CD14-positive monocyte (primary cell): ENCODE measurements at places on chromosomes 16 and 17.

DNA sequence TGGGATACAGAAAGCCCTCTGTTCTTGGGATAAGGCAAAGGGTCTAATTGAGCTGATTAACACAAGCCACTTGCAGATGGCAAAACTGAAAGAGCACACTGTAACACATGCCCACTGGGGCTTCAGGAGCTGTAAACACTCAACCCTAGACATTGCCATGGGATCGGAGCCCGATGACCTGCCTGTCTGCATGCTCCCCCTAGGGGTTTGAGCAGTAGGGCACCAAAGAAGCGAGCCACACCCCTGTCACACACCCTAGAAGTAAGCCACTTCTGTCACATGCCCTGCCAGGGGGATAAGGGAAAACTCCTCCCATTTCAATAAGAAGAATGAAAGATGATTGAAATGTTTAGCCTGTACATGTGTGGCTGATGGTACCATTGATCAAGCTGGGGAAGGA is 81.3 kb upstream of the IRX6 start:
- DNase-seq: no peak

GRCh38 chr16:47018223-47018891 is 44.9 kb upstream of the DNAJA2 start:
- DNase-seq: peak; percentile 84

DNA sequence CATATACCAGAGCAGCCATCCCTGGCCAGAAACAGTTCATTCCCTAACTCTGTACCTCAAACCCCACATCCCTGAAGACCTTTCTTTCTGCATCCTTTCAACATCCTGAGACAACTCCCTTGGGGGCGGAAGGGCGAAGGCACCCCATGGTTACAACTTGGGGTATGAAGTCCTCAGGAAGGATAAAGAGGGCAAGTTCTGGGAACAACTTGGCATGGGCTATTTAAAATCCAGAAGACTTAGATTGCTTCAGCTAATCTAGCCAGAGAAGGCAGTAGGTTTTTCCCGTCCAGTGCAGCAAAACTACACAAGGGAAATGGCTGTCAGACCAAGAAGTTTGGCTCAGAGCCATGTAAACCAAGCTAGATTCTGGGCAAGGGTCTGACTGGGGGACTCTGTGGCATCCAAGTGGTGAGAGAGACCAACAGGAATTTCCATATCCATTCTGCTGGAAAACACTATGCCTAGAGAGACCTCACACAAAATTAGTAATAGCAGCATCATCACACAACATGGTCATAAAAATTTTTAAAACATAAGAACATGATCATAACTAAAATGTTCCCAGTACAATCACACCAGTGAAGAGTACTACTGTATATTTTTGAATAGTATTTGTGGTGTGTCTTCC is 113.2 kb downstream of the CDYL2 start:
- DNase-seq: no peak

DNA sequence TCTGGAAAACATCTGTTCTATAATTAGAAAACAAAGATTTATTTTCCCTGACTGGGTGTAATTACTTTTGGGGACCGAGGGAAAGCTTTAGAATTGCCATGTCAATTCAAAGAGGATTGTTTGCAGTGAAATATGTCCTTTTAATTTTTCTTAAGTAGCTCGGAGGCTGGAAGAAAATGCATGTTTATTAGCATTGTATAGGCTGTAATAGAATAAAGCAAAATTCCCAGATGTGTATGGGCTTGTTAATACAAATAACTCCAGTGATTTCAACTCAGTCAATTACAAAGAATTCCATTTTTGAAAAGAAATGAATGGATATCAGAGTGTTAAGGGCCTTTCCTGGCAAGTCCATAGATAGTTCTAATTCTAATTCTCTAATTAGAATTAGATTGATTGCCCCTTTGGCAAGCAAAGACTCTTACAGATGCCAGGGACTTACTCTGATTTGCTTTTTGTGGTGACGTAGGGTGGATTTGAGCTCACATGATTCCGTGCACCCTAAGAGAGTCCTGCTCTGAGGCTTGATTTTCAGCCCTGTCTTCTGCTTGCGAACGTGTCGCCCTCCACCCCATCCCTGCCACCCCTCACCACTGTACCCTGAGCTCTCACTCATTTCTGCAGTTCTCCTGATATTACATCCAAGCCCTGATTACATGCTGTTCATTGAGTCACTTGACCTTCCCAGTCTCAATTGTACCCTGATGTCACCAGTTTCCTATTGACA is 70.0 kb upstream of the FAM20A start:
- DNase-seq: no peak

DNA sequence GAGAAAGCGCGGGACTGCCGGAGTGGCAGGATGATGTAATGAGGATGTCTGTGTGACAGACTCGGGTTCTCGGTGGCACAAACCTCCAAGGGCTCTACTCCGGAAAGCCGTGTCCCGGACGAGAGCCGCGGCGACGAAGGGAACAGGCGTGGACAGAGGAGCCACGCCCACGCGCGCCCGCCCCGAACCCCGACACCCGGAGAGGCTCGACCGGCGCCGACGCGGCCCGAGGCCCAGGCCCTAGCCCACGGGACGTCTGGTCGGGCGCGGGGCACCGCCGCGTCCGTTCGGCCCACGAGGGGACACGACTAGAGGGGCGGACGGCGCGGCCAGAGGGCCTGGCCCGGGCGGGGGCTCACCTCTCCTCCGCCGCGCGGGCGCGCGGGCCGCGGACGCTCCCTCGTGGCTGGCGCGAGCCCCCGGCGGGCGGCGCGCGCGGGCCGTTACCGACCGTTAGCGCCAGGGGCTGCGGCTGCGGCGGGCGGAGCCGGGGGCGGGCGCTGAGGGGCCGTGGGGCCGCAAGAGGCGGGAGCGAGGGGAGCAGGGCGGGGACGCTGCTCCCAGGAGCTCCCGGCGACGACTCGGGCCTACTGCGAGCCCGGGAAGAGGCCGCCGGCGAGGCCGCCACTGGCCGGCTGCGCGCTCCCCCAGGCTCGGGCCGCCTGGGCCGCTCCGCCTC is 2.1 kb upstream of the IRX5 start:
- DNase-seq: peak; percentile 35

GRCh38 chr16:1673424-1674151 is 4.5 kb upstream of the JPT2 start:
- DNase-seq: no peak

GRCh38 chr17:67443931-67444595 is 67.0 kb downstream of the PITPNC1 start:
- DNase-seq: no peak

- DNase-seq: no peak
These were observed 119.0 kb downstream of the MYO1D start for GRCh38 chr17:32757963-32758362.

DNA sequence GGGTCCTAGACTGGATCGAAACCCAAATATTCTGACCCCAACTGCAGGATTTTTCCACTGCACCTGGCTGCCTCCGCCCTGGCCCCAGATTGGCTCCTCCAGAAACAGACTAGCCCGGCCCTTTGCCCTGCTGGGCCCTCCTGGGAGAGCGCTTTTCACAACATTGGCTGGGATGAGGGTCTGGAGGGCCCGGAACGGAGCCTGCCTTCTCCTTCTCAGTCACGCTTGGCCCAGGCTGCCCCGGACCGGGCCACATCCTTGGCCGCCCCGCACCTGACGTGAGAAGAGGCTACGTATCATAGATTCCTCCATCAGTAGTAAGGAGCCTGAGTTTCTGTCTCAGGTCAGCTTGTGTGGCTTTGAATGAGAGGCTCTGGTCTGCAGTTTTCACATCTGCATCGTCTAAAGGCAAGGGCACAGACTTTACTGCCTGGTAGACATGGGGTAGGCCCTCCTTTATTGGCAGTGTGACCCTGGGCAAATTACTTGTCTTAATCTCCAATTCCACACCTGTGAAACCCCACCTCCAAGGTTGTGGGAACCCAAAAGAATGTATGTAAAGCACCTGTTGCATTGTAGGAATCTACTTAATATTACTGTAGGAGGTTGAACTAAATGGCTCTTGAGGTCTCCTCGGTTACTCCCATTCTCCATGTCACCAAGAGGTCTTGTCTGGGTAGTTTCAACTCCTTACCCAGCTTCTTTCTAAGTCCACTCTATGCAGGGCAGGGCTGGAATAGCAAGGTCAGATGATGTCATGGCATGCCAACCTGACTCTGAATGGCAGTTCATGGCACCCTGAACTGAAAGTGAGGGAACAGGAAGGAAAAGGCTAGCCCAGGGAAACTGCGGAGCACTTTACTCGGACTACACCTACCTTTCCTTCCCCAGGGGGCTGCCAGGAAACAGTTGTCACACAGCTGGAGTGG is 661 bp downstream of the LRRC3C start:
- DNase-seq: no peak

DNA sequence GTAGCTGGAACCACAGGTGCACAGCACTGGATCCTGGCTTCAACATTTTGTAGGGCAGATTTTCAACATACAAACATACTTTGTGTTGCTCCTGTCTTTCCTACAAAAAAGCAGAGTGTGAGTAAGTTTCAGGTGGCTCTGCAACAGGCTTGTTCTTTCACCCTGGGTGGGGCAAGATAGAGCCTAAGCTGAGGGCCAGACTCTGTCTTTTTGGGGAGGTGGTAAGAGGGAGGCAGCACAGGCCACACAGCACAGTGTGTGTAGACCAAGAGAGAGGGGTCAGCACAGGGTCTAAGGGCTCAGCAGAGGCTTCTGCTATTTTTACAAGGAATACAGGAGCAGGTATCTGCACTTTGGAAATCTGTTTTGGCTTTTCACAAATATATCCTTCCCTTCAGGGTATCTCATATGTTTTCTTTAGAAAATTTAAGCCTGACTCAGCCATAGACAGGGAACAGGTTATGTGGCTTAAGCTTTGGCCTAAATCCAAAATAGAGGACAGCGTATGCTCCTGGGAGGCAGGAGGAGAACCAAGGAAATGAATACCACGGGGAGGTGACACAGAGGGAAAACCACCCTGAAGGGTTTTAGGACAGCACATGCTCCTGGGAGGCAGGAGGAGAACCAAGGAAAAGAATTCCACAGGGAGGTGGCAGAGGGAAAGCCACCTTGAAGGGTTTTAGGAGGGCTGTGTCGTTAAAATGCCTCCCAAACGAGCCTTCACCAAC is 21.6 kb downstream of the EMC8 start:
- no peak for DNase-seq

DNA sequence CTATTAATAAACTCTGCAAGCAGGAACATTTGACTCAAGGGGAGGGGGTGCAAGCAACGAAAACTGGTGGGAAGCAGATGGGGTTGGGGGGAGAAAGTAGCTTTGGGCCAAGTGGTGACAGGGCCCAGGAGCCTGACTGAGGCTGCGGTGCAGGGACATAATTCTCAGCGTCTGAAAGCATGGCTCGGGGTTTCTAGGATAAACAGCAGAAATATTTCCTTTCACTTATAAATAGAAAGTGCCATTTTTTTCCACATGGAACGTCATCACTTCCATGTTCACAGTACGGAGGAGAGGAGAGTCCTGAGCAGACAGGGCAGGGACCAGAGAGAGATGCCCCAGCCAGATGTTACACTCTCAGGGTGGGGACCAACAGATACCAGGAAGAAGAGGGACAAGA is 197.1 kb downstream of the ZFHX3 start:
- no peak for DNase-seq

- DNase-seq: no peak
These were observed 7.2 kb downstream of the GRB2 start for GRCh38 chr17:75398279-75398678.

GRCh38 chr16:16064874-16065384 is 115.5 kb downstream of the ABCC1 start:
- no peak for DNase-seq

DNA sequence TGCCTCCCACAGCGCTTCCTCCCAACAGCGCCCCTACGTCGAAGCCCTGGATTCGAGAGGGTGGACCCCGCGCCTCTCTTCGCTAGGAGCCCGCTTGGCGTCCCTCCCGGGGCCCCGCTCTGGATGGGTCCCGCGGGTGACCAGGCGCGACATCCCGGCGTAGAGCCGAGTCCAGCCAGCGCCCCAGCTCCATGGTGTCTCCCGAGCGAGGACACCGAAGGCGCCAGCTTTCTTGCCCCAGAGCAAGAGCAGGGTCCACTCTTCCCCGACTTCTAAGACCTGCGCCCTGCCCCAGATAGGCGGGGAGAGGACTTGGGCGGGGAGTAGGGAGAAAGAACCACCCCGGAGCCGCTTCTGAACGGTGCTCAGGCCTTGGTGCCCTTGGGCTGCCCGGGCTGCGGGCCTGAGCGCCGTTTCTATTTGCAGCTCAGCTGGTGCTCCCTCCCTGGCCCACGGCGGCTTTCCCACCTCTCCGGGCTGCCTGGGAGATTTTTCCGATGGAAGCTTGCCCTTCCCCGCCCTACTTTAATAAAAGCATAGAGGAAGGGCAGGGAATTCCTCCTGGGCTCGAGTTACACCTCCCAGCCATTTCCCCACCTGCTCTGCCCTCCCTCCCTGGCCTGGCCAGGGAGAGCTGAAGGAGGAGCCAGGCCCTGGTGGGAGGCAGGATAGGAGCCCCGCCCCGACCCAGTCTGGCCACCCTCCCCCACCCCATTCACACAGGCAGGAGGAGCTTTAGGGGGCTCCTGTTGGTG is 1.8 kb downstream of the MMP15 start:
- DNase-seq: no peak

DNA sequence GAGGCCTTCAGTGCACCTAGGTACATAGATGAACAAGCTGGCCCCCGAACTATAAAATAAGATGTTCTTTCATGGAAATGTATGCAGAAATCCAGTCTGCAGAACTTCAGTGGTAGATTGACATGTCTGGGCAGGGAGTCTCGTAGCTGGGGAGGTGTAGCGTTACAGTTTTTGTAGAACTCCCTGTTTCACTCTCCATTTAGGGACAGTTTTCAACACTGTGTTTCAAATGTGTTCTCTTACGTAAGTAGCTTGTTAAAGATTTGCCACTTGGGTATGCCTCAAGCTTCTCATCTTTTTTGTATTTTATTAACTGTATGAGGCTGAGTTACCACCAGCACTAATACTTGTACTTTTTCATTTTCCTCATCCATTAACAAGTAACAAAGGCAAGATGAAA is 46.6 kb downstream of the PLD6 start:
- DNase-seq: no peak

DNA sequence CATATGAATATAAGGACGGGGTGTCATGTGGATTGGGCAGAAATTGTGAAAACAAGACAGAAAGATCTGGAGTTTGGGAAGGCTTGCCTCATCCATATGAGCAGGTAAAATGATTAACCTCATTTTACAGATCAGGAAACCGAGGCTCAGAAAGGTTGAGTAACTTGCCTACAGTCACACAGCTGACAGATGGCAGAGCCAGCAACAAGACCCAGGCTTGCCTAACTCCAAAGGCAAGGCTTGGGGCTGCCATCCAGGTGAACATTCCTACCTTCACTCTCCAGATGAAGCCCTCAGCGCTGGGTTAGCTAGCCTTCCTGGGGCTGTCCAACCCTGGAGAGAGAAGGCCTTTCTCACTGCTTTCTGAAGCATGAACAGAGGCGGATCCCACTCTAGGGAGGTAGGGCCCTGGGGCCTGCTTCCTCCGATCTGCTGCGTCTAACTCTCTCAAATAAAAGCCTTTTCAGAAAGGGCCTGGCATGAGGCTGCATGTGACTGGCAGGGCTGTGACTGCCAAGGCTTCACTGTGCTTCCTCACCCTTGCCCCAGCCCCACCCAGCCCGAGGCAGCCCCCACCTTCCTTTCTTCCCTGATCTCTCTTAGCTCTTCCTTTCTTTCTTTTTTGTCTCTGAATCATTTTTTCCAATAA is 107.8 kb downstream of the GNAO1 start:
- no peak for DNase-seq

GRCh38 chr17:8015957-8016631 is 13.7 kb downstream of the GUCY2D start:
- no peak for DNase-seq
